ENCODE measurements at places on chromosomes 7 and 10. TPM values are rescaled to one million over a fixed set of nuclear protein-coding genes. Genes with fewer than 3 reads are reported as not detected.

DNA sequence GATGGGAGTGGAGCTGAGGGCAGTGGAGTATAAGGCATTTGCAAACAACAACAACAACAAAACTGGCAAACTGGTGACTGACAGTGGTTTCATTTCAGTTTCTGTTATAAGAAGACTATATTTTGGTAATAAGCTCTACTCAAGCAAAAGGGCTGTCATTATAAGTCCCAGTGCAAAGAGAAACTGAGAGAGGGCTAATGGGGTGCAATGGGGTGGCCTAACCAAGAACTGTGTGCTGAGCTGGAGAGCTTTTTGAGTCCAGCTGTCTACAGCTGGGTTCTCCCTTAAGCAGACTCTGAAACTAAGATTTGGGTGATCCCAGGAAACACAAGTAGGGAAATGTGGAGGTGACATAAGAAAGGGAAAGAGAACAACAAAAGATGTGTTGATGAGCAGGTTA is 439.3 kb downstream of the ADRA2A start:
- DNase-seq: no peak

GRCh38 chr10:84084342-84084741 is 55.0 kb upstream of the GHITM start:
- no peak for DNase-seq

Gene SCART1
- 0.40 TPM for total RNA-seq

Gene ANKRD2
- not detected for total RNA-seq

Gene MYL7
- not detected for total RNA-seq

Data from Daoy (cell line).